ENCODE measurements at places on chromosomes 2 and 18. TPM values are rescaled to one million over a fixed set of nuclear protein-coding genes. Genes with fewer than 3 reads are reported as not detected.
A peak's percentile ranks its signal among the peaks of the same experiment; 100 is the strongest.

- H3K36me3 ChIP-seq = no peaks in the 10 kb centered on the region
- H3K27me3 ChIP-seq = no peaks in the 10 kb centered on the region
- DNase-seq = no peak
- H3K4me3 ChIP-seq = peak overlapping the region; percentile 2
- peak overlapping the region; percentile 79 for H3K27ac ChIP-seq
Measured at GRCh38 chr2:41879235-41879916, 168.4 kb upstream of the PKDCC start.

DNA sequence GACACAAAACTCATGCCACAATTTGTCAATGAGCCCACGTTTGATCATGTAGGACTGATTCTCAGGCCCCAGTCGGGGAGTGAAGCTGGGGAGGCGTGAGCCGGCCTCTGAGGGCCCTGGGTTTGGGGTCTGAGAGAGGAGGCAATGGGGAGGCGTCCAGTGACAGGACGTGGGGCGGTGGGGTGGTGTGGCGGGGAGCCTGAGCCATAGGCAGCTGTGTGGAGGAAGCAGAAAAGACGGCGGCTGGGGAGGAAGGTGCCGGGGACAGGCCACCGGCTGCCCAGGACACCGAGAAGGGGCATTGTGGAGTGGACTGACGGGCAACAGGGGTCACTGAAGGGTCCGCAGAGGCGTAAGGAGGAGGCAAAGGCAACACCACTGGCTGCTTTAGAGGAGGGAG, 7.2 kb downstream of the CHPF start:
- H3K4me3 ChIP-seq = no peak overlapping the region
- peaks cover 8% of the 10 kb centered on the region for H3K36me3 ChIP-seq
- DNase-seq = no peak
- H3K27me3 ChIP-seq = peaks cover 11% of the 10 kb centered on the region
- peaks cover 3% of the 10 kb centered on the region for H3K4me1 ChIP-seq

DNA sequence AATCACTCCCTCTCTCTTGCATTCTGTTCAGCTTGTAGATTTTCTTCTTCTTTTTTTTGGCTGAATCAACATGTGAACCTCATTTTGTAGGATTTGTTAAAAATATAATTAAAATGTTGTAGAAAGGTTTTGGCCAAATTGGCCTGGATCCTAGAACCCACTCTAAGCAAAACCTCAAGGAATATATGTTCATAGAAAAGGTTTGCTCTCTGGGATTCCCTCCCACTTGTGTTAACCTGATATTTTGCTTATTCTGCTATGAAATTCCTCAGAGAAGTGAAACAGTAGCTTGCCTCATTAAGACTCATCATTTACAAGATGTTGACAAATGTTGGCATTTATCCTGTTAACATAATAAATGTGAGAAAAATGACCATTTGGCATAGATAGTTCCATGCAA, 456.7 kb downstream of the TMEM182 start:
- DNase-seq = no peak
- no peaks in the 10 kb centered on the region for H3K36me3 ChIP-seq
- no peak overlapping the region for H3K27ac ChIP-seq
- no peak overlapping the region for H3K4me3 ChIP-seq

GRCh38 chr2:121830809-121831208, 75.4 kb downstream of the TSN start:
- no peaks in the 10 kb centered on the region for H3K4me1 ChIP-seq
- peaks cover 4% of the 10 kb centered on the region for H3K27me3 ChIP-seq
- H3K36me3 ChIP-seq = no peaks in the 10 kb centered on the region
- no peak overlapping the region for H3K27ac ChIP-seq
- no peak overlapping the region for H3K4me3 ChIP-seq

GRCh38 chr2:191634791-191635190, 43.1 kb upstream of the NABP1 start:
- H3K27ac ChIP-seq = no peak overlapping the region
- DNase-seq = no peak
- no peak overlapping the region for H3K4me3 ChIP-seq
- H3K27me3 ChIP-seq = no peaks in the 10 kb centered on the region
- H3K4me1 ChIP-seq = peaks cover 35% of the 10 kb centered on the region
- no peaks in the 10 kb centered on the region for H3K36me3 ChIP-seq

DNA sequence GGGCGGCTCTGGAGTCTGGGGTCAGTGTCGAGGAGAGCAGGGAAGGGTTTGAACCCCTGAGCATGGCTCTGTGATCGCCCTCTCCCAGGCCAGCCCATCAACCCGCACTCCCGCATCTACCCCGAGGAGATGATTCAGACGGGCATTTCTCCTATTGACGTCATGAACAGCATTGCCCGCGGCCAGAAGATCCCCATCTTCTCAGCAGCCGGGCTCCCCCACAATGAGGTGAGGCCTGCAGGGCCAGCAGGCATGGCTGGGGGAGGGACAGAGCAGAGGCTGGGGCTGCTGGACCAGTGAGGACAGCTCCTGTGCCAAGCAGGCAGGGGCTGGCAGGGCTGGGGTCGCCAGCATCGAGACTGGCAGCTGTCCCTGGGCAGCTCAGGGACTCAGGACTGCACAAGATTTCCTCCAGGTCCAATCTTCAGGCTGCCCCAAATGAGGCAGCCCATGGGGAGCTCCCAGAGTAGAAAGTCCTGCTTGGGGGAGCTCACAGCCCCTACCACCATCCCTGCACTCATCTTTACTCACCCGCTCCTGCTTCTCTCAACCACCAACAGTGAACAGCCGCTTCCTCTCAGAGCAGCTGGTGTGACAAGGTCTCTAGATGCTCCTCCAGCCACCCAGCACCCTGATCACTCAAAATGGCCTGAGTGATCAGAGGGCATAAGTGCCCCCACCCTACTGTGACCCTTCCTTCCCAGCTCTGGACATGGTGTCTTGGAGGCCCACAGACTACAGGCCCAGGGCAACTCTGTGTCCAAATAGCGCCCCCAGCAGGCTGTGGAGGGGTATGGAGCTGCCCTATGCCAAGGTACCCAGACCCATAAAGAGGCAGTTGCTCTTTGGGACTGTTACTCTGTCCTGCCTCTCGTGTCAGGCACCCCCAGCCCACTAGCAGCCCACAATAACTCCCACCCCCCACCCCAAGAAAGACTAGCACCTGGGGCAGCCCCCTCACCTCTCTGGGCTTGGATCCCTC, 18.3 kb upstream of the ANKRD53 start:
- peaks cover 90% of the 10 kb centered on the region for H3K27me3 ChIP-seq
- no peak for DNase-seq
- no peaks in the 10 kb centered on the region for H3K36me3 ChIP-seq
- no peak overlapping the region for H3K4me3 ChIP-seq
- no peak overlapping the region for H3K27ac ChIP-seq

DNA sequence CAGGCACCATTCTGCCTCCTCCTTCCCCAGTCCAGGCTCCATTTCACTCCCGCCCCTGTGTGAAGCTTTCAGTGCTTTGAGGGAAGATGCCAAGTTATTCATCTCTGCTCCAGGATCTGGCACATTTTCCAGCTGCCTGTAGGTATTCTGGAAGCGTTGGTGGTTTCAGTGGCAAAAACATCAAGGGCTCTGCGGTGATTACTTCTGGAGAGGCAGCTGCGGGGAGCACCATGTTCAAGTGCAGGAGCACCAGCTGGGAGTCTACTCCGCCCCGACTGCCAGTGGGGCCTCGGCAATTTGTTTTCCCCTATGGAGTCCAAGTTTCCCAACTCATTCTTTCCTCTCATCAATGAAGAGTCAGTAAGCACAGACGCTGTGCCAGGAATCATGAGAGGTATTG, 211.7 kb downstream of the CLIP4 start:
- H3K27ac ChIP-seq = no peak overlapping the region
- peaks cover 8% of the 10 kb centered on the region for H3K4me1 ChIP-seq
- no peak for DNase-seq
- H3K36me3 ChIP-seq = no peaks in the 10 kb centered on the region
- peaks cover 31% of the 10 kb centered on the region for H3K27me3 ChIP-seq

RAB11FIP5 gene
- 25.1 TPM for total RNA-seq

HRH4 gene
- not detected for total RNA-seq
